Activated CD4-positive, alpha-beta T cell treated with anti-CD3 and anti-CD28 coated beads, Interleukin-2, amount 10 ng/mL, durations not matched to agents 24 days and 14 days (primary cell): ENCODE measurements at places on chromosomes 3 and 15.

DNA sequence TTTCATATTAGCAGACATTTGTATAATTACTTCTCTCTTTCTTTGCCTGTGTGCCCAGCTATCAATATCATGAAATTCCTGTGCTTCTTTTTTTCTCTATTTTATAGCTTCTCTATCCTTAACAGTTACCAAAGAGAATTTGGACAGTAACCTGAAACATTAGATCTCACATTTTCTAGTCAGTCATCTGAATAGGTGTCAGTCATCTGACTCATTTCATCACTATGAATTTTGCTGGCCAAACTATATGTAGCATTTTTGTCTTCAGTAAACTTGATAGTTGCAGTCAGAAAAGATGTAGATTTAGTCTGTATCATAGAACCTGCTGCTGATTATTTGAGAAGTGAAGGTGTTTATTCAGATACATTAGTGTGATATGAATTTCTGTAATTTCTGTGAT lies 52.6 kb downstream of the HMG20A start:
- no peak for DNase-seq

DNA sequence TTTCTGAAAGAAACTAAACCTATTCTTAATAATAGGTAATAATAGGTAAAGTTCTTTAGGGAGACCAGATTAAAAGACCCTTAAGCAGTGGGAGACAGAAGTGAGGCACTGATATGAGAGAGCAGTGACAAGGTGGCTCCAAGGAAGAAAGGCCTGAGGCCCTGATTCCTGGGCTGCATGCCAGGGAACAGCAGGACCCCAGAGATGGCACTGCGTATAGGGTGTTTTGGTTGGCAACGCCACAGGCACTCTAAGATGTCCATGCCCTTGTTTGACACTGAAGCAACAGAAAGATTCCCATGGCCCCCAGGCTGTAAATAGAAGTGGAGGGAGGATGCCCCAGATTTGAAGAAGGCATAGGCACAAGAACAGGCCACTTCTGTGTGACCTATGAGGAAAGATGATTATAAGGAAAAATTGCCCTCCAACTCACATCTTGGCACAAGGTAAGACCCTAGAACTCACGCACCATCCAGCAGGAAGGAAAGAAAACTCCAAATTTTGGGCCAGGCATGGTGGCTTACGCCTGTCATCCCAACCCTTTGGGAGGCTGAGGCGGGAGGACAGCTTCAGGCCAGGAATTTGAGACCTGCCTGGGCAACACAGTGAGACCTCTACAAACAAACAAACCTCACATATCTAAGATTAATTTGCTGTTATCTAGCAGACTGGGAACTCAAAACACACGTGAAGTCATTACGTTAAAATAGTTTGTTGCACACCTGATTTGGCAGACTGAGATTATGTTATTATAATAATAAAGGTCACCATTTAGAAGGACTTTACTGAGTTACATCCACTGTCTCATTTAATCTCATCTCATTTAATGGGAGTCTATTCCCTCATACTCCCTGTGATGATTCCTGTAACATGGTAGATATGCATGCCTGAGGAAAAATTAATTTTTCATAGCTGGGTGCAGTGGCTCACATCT lies 10.5 kb upstream of the BLM start:
- DNase-seq, result no peak

- DNase-seq, result no peak
These were observed 250.8 kb downstream of the TBC1D5 start for GRCh38 chr3:17491601-17492000.

GRCh38 chr15:100759698-100760356 lies 119.8 kb upstream of the ALDH1A3 start:
- DNase-seq, result no peak
